Activated naive CD8-positive, alpha-beta T cell treated with anti-CD3 and anti-CD28 coated beads, Interleukin-2, amount 10 ng/mL, durations not matched to agents 7 days and 5 days (primary cell): ENCODE measurements at places on chromosomes 3 and 15. TPM values are rescaled to one million over a fixed set of nuclear protein-coding genes. Genes with fewer than 3 reads are reported as not detected.

DNA sequence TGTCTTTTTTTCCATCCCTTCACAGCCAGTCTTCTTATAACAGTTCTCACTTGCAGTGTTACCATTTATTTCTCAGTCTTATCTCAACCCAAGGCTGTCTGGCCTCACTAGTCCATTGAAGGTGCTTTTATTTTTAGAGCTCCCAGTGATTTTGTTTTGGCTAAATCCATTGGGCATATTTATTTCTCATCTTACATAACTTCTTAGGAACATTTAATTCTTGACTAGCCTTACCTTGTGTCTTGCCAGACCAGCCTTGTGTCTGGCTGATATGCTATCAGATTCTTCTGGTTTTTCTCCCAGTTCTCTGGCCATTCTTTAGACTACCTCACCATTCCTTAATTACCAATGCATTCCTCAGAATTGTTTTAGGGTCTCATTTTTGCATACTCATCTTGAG is 42.3 kb upstream of the TUSC7 start:
- DNase-seq = no peak

DNA sequence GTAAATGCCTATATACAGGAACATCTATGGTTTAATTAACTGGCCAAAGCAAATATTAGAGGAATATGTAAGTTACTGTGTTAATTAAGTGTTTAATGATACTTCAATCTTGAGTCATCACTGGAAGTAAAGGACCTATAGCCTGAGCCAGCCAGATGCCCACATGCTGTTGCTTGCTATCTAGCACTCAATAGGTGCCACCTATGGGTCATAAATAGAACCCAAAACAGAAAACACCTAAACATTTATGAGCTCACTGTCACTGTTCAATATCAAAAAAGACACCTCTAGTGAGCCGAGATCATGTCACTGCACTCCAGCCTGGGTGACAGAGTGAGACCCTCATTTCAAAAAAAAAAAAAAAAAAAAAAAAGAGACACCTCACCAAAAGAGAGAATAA is 48.4 kb upstream of the IP6K2 start:
- no peak for DNase-seq

DNA sequence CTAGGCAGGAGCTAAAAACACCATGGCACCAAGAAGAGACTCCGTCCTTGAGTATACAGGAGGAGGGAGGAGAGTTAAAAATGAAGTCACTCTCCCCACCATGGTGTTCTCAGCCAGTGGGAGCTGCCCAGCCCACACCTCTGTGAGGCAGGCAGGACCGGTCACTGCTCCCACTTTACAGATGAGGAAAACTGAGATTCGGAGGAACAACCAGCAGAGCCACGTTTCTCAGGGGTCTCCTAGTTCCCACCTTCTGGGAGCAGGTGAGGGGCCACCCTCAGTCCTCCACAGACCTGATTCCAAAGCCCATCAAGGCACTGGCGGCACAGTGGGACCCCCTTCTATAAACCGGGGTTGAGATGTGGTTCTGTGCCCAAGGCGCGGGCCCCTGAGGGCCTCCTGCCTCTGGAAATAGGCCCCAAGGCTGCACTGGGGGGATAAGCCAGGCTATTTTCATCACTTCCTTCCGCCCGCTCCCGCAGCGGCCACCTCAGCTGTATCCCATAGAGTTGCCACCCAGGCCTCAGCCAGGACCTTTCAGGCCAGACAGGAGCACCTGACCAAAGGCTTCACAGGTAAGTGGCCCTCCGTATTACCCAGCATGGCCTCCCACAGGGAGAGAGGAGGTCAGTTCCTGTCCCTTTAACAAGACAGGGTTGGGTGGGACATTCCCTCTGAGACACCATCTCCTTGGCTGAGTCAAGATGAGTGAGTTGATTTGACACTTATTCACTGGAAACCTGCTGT is at the start of gene GP9:
TSS of gene GP9 (plus strand) at position 504 of the 747 bp plus-strand sequence. CDS start 961 bp downstream, outside the sequence.
- DNase-seq = no peak

- no peak for DNase-seq
Measured at GRCh38 chr15:98441599-98441998, 206.7 kb upstream of the IGF1R start.

DNA sequence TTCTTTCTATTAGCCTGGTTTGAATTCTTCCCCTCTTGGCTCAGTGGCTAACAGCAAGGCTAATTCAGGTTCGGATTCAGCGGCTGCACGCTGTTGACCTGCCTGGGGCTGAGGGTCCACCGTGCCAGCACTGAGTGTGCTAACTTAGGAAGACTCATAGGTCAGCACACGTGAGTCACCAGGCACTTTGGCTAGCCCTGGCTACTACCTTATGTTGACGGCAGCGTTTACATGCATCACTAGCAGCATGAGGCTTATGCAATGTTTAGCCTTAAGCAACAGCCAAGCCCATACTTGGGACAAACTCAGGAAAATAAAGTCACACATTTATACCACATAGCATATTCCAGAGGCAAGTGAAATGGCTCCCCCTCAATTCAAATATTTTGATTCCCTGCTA is 137.7 kb downstream of the RAB11A start:
- no peak for DNase-seq

- DNase-seq = no peak
Measured at GRCh38 chr3:133851266-133851906, 44.3 kb downstream of the RAB6B start.

DNA sequence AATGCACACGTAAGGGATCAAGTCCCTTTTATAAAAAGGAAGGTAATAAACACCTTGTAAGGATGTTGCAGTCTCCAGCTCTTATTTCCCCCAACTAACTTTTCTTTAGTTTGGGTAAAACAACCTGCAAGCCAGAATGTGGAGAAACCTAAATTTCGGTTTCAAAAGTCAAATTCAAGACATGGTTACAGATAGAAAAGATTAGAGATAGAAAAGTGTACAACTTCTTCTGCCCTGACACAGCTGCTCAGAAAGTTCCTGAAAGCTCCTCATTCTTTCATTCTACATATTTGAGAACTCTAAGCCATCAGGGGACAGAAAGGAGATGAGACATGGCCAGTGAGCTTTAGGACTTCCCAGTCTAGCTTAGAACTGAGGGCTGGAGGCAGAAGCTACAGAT is 574.9 kb downstream of the DIPK2A start:
- no peak for DNase-seq

DNA sequence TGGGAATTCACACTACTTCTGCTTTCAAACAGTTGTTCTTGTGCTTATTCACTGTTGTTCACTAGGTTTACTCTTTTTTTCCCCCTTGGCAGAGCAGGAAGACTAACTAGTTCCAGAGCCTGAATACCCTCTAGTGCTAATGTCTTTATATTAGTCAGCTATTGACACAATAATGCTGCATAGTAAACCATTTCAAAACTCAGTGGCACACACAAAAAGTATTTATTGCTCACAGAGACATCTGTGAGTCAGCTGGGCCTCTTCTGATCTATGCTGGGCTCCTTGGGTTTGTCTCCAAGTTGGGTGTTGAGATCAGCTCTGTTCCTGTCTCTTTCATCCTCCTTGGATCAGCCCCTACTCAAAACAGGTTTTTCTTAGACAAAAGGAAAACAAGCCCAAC is 51.1 kb downstream of the RSRC1 start:
- DNase-seq = no peak

DNA sequence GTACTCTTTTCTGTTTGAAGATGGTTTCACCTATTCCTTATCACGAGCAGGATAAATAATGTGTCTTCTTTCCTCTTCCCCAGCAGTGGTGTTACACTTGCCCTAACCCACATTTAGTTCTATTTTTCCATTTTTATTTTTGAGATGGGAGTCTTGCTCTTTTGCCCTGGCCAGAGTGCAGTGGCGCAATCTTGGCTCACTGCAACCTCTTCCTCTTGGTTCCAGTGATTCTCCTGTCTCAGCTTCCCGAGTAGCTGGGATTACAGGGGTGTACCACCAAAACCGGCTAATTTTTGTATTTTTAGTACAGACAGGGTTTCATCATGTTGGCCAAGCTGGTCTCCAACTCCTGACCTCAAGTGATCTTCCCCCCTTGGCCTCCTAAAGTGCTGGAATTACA is 372.4 kb downstream of the FOXP1 start:
- DNase-seq = no peak

DNA sequence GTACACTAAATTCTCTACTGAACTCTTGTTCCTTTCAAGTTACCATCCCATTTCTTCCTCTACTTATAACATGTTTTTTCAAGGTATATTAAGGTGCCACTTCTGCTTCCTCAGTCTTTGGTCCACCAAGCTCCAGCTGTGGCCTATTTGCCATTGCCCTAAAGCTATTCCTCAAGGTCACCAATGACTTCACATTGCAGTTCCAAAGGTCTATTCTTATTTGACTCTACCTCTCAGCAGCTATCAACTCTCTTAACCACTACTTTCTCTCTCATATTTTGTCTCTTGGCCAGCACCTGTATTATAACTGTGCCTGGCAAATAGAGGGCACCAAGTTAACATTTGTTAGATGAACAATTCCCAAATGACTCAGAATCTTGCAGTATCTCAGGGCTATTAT is 354.7 kb downstream of the PLCL2 start:
- no peak for DNase-seq

DNA sequence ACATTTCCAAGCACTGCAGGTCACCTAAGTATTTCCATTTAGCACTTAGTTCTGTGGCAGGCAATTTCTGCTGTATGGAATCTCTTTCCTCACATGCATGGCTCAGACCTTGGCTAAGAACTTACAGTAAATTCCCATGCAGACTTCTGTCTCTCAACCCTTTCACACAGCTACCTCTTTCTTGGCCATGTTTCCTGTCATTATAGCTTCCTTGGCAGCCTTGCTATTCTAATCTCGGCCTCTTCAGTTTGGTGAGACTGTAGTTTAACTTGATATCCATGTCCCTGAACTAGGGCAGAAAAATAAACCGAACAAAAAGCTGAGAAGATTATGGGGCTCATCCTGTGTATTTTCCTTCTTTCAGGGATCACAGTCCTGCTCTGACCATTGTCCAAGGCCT is 96.0 kb downstream of the SPATA16 start:
- DNase-seq = no peak

- no peak for DNase-seq
Measured at GRCh38 chr3:12990306-12990705, 82.9 kb downstream of the IQSEC1 start.

DNA sequence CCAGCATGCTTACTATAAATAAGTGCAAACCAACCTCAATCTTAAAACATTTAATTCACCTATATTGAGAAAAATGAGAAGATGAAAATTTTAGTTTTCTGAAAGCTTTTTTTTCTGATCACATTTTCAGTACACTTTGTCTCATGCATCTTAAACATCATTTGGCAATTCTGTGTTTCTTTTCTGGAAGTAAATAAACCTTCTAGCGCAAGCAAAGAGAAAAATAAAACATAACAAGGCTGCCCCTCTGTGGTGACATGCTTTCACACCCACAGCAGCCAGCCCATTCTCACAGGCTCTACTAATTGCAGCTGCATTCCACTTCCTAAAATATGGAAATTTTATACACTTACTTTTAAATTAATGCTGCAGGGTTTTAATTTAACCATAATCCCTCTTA is 90.1 kb downstream of the NEK10 start:
- DNase-seq = no peak

GRCh38 chr3:127052121-127052561 is 69.2 kb downstream of the PLXNA1 start:
- DNase-seq = peak; percentile 10

DNA sequence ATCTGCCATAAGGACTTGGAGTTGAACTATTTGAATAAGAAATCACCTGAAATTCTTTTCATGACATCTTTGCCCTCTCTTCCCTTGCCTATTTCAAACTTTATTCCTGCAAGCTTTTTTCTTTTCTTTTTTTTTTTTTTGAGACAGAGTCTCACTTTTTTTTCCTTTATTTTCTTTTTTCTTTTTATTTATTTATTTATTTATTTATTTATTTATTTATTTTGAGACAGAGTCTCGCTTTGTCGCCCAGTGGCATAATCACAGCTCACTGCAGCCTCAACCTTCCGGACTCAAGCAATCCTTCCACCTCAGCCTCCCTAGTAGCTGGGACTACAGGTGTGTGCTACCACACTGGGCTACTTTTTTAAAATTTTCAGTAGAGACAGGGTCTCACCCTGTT is 369.3 kb upstream of the ATP11B start:
- no peak for DNase-seq

- DNase-seq = no peak
Measured at GRCh38 chr15:63559753-63560152, 37.4 kb upstream of the FBXL22 start.

Gene SEMA3B
- 0.36 TPM for total RNA-seq

Gene MNS1
- total RNA-seq = 0.85 TPM

Gene MELTF
- total RNA-seq = 5.4 TPM

Gene ARNT2
- not detected for total RNA-seq
